Activated naive CD8-positive, alpha-beta T cell treated with anti-CD3 and anti-CD28 coated beads, Interleukin-2, amount 50 U/mL, for 16 hours (primary cell): ENCODE measurements at places on chromosomes 12 and 14.

DNA sequence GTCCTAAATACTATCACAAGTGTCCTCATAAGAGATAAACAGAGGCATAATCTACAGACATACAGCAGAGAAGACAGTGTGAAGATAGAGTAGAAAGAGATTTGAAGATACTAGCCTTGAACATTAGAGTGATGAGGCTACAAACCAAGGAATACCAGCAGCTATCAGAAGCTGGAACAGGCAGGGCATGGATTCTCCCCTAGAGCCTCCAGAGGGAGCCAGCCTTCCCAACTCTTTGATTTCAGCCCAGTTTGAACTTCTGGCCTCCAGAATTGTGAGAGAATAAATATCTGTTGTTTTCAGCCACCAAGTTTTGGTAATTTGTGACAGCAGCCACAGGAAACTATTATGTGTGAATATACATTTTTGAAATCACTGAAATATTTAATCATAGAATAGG lies 47.2 kb downstream of the CCDC91 start:
- no peak for DNase-seq

- no peak for DNase-seq
Measured at GRCh38 chr12:25833657-25834056, 124.8 kb upstream of the RASSF8 start.

GRCh38 chr14:52840877-52841276 lies 49.5 kb upstream of the GNPNAT1 start:
- no peak for DNase-seq

DNA sequence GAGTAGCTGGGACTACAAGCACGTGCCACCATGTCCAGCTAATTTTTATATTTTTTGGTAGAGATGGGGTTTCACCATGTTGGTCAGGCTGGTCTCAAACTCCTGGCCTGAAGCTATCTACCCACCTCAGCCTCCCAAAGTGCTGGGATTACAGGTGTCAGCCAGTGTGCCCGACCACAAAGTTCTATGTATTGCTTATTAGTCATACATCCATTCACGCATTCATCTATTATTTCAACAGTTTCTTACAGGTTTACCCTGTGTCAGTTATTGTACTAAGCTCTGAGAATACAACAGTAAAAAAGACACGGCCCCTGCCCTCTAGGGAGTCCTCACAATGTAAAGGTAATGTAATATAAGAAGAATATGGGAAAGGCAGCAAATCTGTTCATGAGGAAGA lies 188.9 kb upstream of the BTG1 start:
- DNase-seq = no peak

DNA sequence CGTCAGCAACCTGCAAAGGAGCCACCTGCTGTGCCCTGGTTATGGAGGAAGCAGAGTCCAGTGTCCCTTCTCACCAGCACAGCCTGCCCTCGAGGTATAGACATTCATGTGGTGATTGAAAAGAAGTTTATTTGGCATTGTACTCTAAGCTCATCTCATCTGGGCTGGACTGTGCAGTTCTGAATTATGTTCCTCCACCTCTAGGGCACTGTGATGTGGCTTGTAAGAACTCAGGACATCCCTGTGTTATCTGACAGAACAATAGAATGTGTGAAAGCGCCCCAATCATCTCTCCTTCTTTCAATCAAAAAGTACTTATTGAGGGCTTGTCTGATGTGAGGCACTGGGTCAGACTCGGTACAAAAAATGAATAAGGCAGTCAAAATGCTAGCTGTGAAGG lies 140.1 kb downstream of the DHRS2 start:
- no peak for DNase-seq

DNA sequence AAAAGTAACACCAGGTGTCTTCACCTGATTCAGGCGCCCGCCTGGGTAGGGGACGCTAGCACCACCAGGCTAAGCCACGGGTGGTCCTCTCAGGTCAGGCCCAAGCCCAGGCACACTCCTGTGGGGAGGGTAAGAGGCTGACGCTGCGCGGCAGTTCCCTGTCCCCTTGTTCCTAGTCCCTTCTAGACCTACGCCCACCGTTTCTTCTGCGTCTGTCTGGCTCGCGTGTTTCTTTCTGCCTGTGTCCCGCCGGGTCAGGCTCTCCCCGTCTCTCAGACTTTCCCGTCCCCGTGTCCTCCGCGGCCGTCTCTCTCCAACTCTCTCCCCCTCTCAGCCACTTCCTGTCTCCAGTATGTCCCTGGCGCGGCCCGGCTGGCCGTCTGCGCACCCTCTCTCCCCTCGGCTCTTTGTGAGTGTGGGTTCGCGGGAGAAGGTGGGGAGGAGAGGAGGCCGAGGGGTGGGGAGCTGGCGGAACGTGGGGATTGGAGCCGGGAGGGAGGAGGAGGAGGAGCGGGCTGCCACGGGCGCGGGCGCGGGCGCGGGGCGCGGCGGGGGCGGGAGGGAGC lies 3.1 kb upstream of the TNS2 start:
- no peak for DNase-seq

- DNase-seq = no peak
Measured at GRCh38 chr12:3302401-3303041, 188.5 kb upstream of the PRMT8 start.

- no peak for DNase-seq
Measured at GRCh38 chr14:44316647-44317440, 190.2 kb downstream of the FSCB start.

DNA sequence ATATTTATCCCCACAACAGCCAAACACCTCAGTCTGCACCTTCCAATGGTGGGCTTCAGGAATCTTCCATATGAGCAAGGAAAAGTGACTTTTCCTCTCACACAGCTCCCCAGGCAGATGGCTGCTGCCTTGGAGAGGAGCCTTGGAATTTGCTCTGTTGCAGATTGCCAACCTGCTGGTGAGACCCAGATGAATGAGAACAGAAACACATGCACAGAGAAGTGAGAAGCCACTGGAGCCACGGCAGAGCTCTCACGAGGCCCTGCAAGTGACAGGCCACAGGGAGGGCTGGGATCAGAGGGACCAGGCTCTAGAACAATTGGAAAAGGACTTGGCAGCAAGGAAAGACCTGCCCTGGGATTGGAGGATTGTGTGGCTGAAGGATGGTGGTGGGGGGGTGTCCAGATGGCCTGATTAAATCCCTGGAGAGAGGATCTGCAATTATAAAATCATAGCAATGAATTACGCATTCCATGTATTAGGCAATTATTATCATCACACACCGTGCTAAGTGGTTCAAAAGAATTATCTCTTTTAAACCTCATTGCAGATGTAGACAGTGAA lies 84.9 kb upstream of the PWP1 start:
- DNase-seq = no peak

DNA sequence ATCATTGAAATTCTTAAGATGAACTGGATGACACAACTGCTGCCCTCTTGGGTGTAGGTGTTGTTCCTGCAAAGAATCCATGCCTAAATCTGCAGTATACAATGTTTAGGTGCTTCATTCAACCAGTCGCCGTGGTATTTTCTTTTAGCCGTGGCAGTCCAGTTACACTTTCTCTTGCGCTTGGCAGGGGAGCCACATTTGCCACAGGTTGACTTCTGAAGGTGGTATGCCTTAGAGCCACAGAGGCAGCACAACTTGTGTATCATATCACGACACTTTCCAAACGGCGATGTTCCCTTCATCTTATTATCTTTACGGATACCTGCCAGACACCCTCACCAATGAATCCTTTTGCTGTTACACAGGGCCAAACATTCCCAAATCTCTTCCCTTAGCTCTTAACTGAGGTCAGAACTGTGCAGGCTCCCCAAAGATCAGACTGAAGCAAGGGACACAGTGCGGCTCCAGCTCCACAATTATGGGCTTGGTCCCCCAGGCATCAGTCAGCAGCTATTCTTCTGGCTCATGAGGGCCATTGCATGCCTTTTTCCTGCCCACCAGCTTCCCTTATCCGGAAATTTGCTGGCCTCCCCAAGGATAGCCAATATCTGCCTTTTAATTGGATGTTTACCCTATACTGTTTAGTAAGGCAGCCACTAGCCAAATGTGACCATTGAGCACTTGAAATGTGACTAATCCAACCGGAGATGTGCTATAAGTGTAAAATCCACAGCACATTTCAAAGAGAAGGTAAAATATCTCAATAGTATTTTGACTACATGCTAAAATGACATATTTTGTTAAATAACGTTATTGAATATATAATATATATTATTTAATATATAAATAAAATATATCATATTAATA lies 50.7 kb downstream of the SENP1 start:
- DNase-seq = no peak

- DNase-seq = peak; percentile 58
Measured at GRCh38 chr14:49865431-49865859, 12.9 kb upstream of the NEMF start.

DNA sequence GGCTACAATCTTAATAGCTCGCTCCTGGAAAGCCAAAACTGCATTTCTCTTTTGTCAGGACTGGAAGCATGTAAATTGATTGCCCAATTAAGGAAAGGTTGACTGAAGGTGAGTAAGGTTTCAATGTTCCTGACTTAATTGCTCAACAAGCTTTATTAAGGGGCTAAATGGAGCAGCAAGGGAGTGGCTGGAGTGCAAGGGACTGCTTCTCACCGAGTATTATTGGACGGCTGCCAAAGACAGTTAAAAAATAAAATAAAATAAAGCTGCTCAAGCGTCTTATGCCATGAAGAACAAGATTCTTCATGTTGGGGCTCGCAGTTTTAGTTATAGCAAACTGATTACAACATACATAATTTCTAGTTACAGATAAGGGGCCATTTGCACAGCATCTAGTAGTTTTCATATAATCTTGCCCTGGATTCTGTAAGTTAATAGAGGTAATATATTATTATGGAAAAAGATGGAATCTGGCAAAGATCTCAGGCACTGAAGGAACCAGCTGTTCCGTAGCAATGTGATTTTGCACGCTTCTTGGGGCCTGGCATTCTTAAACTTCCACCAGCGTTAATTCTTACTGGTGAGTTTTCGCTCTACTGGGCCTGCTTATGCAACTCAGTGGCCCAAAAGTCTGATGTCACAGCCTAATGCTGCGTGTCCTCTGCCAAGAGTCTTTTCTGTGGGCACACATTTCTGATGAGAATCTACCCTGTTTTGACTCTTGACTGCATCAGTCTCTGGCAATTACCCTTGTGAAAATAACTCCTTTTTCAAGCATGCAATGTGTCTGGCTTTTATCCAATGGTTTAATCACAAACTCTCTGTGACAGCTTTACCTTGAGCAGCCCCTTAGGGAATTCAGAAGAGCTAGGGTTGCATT lies 108.5 kb downstream of the SLC38A1 start:
- no peak for DNase-seq

DNA sequence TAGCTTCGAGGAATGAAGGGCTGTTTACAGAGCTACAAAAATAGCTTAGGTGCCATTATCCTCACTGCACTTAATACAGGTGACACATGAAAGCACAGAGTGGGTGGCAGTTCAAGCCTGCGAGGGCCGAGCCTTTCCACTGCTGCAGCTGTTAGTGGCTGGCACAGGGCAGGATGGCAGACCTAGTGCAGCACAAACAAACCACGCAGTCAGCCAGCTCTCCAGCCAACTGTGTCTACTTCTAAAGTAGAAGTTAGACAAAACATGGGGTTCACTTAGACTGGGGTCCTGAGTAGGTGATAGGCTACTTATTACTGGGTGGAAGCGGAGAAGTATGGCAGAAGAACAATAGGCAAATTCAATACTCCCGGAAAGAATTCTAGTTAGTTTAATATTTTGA lies 95.4 kb downstream of the DUSP16 start:
- DNase-seq = no peak

DNA sequence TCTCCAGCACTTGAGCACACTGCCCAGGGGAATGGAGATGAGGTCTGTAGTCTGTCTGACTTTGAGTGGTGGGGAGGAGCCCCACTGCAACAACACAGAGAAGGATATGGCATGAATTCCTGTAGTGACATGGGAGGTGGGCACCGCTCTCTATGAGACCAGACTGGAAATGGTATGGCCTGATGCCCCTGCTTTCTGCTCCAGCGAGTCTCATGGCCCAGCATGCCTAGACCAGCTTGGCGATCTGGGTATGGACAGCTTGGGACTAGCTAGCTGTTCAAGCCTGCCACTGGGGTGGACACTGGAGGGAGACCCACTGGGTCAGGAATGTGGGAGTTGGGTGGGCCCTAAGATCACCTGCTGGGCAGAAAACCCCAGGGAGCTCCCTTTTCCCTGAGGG lies 477.8 kb upstream of the SEL1L start:
- DNase-seq = no peak

GRCh38 chr14:104350463-104351185 lies 212.2 kb downstream of the KIF26A start:
- no peak for DNase-seq

DNA sequence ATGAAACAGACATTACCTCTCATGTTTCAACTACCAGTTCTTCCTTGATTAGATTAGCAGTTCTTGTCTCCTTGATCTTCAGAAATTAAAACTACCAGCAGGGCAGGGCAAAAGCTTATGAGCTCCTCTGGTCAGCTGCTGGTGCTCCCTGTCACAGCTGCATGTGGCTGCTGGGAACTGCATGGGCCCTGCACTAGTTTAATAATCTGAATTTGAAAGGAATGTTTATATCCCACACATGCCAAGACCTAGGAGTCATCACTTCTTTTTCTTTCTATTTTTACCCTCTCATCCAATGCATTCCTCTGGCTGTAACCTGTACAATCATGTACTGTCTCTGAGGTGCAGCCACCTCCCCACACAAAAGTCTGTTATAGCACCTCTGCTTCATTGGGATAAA lies 73.9 kb downstream of the ARMH4 start:
- DNase-seq = no peak

DNA sequence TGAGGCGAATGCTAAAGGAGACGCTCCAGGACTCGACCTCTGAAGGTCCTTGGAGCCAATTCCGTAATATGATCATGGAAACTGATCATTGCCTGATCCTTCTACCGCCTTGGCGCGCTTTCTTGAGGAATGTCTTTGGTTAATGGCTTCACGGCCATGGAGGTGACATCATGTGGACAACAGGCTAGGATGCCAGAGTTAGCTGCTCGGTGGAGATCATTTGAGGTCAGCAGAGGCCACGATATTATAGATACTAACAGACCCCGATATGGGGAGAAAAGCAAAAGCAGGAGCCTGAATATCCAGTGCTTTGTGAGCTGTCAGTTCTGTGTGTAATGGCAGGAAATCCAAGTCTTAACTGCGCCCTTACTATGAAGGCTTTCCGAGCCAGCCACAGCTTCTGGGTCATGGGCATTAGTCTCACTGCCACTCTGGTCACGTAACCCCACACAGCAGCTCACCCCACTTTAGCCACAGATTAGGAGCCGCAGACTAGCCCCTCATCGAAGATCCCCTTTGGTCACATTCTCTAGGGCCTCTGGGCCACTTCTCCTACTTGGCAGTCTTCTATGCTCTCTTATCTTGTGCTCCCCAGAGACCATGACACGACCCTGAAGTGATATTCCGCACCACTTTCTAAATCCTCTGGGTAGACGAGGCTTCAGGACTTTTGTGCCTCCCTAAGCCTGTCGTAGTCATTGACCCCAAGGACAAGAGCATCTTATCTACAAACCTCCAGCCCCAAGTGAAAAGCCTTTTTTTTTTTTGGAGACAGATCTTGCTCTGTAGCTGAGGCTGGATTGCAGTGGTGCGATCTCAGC lies 724 bp upstream of the CS start:
- DNase-seq = no peak

- DNase-seq = no peak
Measured at GRCh38 chr14:38090506-38090905, 117.2 kb upstream of the SSTR1 start.

GRCh38 chr14:67859169-67859749 lies 39.7 kb downstream of the RAD51B start:
- no peak for DNase-seq

- no peak for DNase-seq
Measured at GRCh38 chr14:34616360-34616759, 13.6 kb downstream of the SNX6 start.
